EH (cell line): ENCODE measurements at places on chromosomes 5 and 9.

GRCh38 chr9:133882849-133883755, 109.0 kb downstream of the VAV2 start:
- DNase-seq, result no peak

DNA sequence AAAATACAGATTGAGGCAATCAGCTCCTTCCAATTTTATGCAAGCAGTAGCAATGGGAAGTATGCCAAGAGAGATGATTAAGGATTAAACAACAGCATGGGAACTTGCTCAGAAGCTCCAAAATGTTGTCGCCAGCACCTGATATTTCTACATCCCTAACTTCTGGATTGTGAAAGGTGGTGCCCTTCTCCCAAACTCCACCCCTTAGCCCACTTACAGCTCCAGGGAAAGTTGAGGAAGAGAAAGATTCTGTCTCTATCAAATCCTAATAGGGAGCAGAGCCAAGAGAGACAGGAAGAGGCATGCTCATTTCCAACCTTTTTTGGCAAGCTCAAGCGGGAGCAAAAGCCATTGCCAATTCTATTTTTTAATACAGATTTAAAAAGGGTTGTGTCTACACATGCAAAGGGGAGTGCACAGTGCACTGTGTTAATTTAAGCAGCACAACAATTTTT, 92.4 kb upstream of the NR3C1 start:
- peak; percentile 76 for DNase-seq

DNA sequence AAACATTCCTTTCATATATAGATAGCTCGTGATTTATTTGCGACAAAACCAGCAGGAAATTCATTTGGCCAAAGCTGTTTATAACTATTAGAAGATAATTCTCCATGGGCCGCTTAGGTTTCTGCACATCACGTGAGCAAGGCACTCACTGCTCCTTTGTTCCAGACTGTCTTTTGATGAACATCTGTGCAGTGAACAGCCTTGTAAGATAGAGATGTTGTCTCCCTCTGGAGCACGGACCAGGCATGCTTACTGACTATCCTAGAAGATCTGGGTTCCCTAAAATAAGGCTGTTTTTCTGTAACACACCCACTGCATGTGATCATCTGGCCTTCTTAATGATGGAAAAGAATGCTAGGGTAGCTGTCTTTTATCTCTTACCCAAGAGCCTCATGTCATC, 30.9 kb downstream of the YIPF5 start:
- peak; percentile 75 for DNase-seq

DNA sequence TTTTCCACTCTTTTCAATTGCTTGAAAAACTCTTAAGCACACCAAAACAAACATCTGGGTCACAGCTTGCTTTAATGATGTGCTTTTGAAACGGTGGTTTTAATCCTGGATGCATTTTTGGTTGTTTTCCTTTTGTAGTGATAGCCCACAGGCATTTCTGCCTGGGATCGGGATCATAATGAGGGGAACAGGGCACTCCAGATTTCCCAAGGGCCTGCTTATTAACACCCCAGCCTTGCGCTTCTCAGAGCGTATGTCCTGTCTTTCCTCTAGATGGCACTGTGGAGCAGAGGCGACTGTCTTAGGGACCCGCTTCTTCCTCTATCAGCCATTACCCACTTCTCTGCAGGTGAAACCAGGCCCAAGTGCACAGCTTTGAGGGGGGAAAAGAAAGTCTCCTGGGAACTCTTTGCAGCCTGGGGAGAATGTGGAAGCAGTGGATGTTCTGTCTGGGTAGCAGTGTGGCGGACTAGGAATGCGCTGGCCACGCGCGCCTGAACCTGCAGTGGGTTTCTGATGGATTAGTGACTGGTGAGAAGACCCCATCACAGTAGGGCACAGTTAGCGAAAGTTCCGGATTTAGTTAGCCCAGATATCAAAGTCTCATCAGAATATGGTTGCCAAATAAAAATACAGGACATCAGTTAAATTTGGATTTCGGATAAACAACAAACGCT, 190.1 kb downstream of the GNA14 start:
- peak; percentile 75 for DNase-seq

- DNase-seq, result no peak
Observed at GRCh38 chr9:20402273-20402875, 219.9 kb downstream of the MLLT3 start.

- no peak for DNase-seq
Observed at GRCh38 chr9:117784996-117785395, 80.8 kb downstream of the TLR4 start.

GRCh38 chr5:15683332-15683731, 183.4 kb downstream of the FBXL7 start:
- DNase-seq, result no peak

GRCh38 chr9:15670894-15671293, 118.1 kb downstream of the CCDC171 start:
- no peak for DNase-seq

- DNase-seq, result no peak
Observed at GRCh38 chr5:169085212-169085611, 215.7 kb downstream of the SLIT3 start.

DNA sequence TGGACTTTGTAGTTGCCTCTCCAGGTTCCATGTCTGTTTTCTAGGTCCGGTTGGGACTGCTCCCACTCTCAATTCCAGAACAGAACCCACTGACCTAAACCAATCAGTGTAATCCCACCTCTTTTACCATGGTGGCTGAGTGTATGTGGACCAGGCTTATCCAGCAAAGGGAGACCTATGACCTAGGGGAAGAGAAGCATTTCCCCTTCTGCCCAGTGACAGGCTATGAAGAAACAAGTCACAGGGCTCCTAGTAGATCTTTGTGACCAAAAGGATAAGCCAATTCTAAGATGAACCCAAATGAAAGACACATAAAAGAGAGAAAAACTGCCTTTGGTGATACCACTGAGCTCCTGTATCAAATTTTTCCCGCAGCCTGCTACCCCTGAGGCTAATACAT, 6.3 kb downstream of the NMRK1 start:
- DNase-seq, result no peak

DNA sequence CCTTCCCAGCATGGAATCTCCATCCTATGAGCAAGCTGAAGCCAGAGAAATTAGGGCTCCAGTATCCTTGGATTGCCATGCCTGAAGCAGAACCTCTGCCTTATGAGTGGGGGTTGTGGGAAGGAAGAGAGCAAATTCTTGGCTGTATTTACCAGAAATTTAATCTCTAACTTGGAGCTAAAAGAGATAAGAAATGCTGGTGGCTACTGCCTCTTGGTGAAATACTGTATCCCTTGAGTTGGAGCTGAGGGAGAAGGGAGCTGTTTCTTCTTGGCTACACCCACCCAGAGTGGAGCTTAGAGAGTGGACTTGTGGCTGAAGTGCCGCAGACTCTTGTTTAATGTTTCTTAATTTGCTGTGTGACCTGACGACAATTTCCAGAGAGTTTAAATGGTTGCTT, 447.3 kb downstream of the ARHGEF28 start:
- DNase-seq, result peak; percentile 27

DNA sequence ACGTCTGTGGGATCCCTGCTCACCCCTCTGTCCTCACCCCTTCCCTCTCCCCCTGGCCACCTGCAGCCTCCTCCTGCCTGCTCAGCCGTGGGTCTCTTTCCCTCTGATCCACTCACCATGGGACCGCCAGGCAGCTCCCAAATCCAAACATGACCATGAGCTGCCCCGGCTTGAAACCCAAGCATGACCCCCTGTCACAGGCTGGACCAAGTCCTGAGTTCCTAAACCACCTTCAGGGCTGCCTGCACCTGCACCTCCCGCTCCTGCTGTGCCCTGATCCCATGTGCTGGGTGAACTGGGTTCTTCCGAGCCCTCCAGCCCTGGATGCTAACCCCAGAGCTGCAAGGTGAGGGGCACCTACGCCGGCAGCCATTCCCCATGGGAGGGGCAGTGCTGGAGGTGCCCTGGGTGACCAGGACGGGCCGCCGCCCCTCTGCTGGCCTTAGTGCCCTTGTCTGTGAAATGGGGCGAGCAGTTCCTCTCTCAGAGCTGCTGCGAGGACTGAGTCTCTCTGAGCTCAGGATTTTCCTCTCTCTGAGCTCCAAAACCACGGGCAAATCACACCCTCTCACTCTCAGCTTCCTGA, 149.6 kb downstream of the GAPVD1 start:
- no peak for DNase-seq

GRCh38 chr5:137891849-137892248, 2.6 kb downstream of the PKD2L2 start:
- DNase-seq, result no peak

GRCh38 chr9:30574355-30575151, 1809.9 kb upstream of the ACO1 start:
- DNase-seq, result no peak

GRCh38 chr5:176388003-176388443, 375 bp downstream of the NOP16 start:
- DNase-seq, result peak; percentile 32

DNA sequence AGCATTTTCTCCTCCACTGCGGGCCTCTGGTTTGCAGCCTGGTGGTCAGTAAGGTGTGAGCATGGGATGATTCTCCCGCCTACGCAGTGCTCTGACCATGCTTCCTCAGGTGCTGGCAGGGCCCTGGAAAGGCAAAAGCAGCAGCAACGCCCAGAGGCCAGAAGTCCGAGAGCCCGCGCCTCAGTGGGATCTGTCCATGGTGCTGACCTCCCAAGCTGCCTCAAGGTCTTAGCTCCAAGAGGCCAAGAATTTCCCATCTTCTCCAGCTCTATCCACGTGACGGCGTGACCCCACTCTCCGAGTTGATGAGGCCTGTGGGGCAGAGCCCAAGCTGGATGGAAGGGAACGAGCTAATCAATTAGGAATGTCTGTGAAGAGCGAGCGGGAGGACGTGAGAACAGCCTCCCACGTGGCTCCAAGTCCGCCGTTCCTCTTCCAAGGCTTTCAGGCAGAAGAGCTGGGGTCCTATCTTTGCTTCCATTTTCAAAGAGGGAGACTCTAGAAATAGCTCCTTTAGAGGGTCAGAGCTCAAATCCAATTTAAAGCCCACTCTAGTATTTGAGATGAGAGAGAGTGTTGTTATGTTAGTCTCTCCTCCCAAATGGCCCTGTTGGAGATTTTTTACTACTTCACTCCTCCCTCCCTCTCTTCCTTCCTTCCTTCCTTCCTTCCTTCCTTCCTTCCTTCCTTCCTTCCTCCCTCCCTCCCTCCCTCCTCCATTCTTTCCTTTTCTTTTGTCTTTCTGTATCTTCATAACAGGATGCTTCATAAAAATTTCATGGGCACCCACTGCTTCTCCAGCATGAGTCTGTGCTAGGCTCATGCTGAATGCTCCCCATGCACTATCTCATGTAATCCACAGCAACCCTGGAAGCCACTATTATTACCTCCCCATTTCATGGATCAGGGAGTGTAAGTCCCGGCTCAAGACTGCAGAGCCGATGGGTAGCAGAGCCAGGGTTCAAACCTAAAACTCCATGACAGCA, 69.3 kb downstream of the OLFM1 start:
- peak; percentile 8 for DNase-seq

DNA sequence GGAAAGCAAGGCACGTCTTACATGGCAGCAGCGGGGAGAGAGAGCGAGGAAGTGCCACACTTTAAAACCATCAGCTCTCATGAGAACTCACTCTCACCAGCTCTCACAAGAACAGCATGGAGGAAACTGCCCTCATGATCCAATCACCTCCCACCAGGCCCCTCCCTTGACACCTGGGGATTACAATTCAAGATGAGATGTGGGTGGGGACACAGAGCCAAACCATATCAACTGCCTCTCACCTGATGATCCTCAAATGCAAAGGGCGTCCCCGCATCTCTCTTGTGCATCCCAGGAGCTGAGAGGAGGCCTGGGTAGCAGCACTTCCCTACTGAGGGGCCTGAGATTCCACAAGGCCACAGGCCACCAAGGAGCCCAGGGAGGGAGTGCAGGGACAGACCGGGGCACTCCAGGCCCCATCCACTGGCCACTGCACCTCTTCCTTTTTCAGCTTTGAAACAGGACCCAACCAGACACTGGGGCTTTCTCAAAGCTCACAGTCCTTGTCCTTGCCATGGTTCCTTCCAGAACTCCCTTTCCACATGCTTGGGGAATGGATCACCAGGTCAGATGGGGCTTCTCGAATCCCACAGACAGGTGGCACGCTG, 54.5 kb upstream of the IL17B start:
- DNase-seq, result peak; percentile 92

GRCh38 chr5:1659100-1659981, 135.6 kb upstream of the LPCAT1 start:
- no peak for DNase-seq

- peak; percentile 74 for DNase-seq
Observed at GRCh38 chr5:36059571-36060419, 6.9 kb downstream of the UGT3A2 start.

DNA sequence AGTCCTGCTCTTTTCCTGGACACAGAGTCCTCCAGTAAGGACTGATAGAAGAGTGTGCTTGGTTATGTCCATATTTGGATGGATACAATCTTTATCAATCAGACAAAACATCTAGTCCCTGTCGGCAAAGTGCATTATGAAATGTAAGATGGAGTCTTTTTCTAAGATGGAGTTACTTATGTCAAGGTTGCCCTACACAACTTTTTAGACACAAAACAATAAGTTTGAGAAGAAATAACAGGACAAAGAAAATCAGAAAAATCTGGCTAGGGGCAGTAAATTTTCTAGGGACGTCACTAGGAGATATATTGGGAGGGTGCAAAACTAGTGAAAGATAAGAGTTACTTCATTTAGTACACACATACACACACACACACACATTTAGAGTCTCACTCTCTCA, 23.3 kb upstream of the SUB1 start:
- no peak for DNase-seq

DNA sequence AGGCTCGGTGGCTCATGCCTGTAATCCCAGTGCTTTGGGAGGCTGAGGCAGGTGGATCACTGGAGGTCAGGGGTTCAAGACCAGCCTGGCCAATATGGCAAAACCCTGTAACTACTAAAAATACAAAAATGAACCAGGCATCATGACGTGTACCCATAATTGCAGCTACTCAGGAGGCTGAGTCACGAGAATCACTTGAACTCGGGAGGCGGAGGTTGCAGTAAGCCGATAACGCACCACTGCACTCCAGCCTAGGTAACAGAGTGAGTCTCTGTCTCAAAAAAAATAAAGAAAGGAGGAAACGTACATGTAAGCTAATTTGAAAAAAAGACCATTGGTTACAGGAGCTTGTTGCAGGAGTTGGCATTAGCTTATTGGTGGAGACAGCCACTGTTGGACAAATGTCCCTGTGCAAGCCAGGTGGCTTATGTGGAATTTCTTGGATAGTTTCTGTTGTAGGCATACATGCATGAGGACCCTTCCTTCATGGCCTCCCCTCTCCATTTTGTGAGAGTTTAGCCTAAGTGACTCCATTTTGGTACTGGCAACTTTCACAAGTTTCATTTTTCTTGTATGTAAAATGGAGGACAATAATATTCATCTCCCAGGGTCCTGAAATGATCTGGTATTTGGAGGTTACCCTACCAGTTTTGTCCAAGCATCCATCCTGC, 16.8 kb upstream of the RAB14 start:
- no peak for DNase-seq

- no peak for DNase-seq
Observed at GRCh38 chr5:161804263-161804662, 43.7 kb upstream of the GABRA1 start.

DNA sequence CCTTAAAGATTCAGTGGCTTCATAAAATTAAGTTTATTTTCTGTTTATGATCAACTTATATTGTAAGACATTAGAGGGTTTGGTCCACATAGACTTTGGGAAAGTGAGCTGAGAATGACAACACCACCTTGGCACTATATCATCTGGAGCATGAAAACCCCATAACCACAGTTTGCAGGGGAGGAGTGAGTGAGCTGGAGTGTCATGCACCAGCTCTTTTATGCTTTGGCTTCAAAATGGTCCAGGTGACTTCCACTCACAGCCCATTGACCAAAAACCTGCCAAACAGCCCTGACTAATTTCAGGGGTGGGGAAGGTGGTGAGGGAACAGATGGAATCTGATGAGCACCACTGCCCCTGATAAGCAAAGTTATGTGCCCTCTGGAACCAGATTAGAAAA, 295.8 kb downstream of the DMRTA1 start:
- no peak for DNase-seq

- DNase-seq, result no peak
Observed at GRCh38 chr9:34599546-34599945, 10.0 kb upstream of the CNTFR start.
